Fibroblast of the conjunctiva (primary cell): ENCODE measurements at places on chromosomes 2 and 18.

GRCh38 chr2:213420828-213421385 lies 136.6 kb downstream of the SPAG16 start:
- no peak for DNase-seq

GRCh38 chr2:203853271-203853670 lies 14.3 kb upstream of the CTLA4 start:
- no peak for DNase-seq

GRCh38 chr2:230542751-230543150 lies 126.8 kb downstream of the SP100 start:
- DNase-seq: no peak

- peak; percentile 63 for DNase-seq
Observed at GRCh38 chr2:37318401-37318800, 6.2 kb downstream of the PRKD3 start.

DNA sequence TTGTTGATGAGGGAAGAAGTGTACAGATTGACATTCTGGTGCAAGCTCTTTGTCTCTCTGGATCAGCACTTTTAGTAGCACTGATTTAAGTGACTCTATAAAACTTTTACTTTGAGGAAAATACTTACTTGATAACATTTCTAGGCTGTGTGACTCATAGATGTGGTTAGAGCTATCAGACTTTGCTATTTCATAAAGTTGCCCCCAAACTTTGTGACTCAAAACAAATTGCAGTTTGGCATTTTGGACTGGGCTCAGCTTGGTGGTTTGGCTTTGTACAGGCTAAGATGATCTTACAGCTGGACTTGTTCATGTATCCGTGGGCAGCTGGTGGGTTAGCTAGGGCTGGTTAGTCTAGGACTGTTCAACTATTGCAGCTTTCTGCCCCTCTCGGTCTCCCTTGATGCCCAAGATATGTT lies 42.1 kb upstream of the GLS start:
- DNase-seq: no peak

GRCh38 chr18:68083131-68083530 lies 566.6 kb upstream of the DSEL start:
- DNase-seq: no peak

DNA sequence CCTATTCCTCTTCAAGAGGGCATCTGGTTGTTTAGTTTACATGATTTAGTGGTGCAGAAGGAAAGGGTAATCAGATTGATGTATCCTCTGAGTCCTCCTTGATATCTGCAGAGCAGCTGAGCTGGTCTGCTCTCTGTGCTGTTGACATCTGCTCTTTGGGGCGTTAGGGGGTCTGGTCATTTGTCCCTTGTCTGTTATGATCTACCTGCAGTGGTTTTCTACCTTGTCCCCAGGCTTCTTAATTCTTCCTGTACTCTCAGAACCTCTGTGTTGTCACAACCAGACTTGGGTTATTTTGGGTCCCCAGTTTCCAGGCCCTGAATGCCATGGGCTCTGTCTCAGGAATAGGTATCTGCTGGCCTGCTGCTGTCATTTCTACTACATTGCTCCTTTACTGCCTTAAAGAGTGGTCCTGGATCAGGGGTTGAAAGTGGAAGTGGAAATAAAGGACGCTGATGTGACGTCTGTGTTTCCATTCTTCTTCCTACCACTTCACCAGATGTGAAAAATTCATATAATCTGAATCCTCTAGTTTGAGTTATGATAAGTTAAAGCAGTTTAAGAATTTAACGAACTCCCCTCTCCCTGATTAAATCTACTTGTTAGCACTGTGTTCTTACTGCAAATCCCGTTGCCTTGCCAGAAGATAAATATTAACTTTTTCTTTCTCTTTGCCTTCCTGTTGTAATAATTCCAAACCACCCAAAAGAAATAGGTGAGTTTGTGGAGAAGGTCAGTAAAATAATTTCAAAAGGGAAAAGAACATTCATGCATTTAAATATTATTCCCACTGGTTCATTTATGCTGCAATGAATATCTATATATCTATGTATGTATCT lies 16.6 kb upstream of the CPS1 start:
- DNase-seq: no peak

DNA sequence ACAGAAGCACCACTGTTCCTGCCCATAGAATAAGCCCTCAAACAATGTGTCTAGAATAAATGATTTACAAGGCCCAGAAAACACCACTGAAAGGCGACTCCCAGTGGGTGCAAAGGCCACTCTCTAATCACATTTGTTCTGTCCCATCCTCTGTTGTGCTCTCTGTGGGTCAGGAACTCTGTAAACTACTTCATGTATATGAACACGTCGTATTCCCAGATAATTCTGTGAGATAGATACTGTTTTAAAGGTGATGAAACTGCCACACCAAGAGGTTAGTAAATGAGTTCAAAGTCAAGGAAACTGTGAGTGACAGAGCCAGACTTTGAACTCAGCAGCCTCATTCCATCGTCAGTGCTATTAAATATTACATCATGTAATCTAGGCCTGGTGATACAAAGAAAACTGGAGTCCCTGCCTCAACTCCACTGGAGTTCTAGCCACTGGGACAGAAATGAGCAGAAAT lies 269.7 kb upstream of the DCC start:
- DNase-seq: no peak

DNA sequence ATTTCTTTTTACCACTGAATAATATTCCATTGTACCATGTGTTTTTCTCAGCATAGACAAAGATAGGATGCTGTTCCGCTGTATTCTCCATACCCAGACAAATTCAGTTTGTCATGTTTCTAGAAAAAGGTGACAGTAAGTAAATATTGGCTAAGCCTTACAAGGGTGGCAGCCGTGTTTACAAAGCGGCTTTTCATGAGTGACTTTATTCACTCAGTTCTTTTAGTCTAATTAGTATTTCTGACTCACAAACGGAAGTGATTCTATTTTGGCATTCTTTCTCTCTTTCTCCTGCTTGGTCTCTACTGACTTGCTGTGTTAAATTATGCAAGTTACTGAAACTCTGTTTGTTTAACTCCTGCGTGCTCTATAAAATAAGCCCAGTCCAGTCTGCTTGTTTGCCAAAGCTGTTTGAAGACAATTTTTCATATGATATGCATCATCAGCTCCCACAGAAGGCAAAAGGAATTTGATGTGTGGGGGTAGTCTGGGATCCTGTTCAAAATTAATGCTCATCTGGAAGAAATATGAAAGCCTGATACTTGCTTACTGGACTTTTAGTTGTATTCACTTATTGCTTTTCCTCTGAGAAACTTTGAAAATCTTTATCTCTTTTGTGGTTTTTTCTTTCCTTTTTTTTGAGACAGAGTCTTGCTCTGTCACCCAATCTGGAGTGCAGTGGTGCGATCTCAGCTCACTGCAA lies 2.3 kb upstream of the PLEKHH2 start:
- DNase-seq: peak; percentile 83

DNA sequence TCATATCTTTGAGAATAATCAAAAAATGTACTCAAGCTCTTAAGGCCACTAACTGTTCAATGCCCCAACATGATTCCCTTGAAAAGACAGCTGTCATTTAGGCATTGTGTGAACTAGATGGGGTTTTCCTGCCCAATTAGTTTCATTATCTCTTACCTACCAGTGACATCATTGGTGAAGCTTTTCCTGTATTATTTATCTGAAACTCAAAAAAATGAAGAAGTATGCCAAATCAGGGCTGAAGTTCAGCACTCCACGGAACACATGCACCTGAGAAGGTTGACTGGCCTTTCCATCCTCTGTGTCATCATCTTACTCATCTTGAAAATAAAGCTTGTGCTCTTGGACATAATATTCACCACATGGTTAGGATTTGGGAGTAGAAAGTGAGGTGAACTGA lies 126.4 kb downstream of the TXNL1 start:
- DNase-seq: no peak

- DNase-seq: no peak
Observed at GRCh38 chr2:118529908-118530599, 317.4 kb downstream of the EN1 start.

- no peak for DNase-seq
Observed at GRCh38 chr18:30618567-30618966, 424.0 kb downstream of the DSC3 start.

DNA sequence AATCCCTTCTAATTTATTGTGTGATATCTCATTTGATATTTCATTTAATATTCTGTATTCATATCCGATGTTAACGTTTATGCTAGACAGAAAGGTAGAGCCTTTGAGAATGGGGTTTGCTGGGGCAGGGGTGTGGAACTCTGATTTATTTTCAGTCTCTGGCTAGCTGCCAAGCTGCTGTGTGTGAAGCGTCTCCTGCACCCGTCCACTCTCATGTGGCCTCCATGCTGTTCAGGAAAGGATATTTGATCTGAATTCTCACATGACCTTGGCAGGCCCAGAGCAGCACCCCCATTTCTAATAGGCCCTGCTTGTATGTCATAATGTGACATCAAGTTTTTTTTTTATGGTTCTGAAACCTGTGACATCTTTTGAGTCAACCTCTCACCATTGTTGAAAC lies 1.6 kb downstream of the IL1R1 start:
- DNase-seq: no peak

- no peak for DNase-seq
Observed at GRCh38 chr2:172751564-172751963, 15.9 kb downstream of the RAPGEF4 start.

DNA sequence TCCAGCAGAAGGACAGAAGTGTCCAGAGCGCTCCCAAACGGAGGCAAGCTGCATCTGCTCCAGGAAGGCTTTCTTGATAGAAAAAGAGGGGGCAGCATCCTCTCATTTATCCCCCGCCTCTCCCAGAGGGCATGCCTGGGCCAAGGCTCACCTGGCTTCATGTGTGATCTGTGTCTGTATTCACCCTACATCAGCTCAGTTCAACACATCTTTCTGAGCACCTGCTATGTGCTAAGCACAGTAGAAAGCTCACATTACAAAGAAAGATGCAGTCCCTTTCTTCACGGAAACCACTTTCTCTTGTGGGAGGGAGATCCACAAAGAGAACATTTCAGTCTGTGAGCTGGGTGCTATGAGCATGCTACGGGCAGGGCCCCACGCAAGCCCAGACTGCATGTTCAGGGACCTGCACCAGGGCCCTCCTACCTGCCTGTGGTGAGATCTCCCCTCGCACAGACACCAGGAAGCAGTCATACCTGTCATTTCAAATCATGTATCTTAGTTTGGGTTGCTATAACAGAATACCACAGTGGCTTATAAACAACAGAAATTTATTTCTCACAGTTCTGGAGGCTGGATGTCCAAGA lies 90.7 kb downstream of the PDCL3 start:
- no peak for DNase-seq

- DNase-seq: no peak
Observed at GRCh38 chr18:58721566-58722239, 50.4 kb downstream of the MALT1 start.

DNA sequence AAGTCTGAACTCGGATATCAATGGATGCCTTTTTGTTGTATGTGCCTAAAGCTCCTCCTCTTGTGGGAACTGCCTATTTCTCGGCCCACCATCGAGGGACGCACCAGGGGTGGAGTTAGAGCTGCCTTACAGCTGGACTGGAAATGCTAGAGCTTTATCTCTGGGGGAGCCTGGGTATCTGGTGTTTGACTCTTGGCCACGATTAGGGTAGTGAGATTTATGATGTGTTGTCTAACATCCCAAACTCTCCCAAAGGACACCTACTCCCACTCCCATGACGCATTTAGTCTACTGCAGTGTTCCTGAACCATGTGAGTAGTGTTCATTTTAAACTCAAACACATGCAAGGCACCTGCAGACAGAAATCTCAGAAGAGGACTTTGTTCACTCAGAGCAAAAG lies 594.8 kb downstream of the METTL4 start:
- DNase-seq: no peak

GRCh38 chr2:42102591-42103450 lies 55.0 kb downstream of the PKDCC start:
- no peak for DNase-seq

- no peak for DNase-seq
Observed at GRCh38 chr2:240857039-240858008, 11.3 kb upstream of the AGXT start.

DNA sequence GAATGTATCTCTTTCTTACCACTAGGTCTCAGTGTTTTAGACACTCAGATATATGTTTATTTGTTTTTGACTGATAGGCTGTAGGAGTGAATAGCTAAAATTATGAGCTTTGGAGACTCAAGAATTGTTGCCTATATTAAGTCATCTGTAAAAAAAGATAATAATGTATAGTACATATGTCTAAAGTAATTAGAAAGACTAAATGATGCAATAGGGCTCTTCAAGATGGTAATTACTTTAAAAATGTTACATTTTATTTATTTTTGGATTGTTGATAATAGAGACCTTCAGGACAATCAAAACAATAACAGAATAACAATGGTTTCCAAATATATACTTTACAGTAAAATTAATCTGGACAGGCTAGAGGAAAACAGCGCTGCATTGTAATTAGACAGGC lies 19.9 kb upstream of the SCN7A start:
- DNase-seq: no peak

DNA sequence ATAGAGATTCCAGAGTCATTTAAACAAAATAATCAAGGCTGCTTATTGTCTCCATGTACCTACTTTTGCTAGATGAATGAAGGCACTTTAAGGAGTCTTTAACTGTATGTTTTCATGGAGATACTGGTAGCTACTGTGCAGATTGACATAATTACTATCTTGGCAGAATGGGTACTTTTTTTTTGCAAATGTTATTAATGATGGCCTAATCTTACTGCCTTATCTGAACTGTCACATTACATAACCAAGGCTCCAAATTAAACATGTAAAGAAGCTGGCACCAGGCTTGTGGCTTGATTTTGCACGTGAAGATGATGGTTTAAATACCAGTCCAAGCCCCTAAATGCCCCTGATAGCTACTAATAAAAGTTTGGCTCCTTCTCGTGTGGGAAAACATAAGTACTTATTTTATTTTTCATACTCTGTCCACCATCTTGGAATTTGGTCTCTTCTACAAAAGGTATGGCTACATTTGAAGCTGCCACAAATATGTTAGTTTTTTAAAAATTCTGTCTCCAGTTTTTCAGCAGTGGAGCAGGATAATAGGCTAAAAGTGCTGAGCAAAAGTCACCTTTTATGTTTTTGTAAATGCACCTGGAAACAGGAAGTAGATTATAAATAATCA lies 4.1 kb downstream of the TRIB2 start:
- DNase-seq: no peak

- no peak for DNase-seq
Observed at GRCh38 chr18:10368456-10369453, 85.7 kb upstream of the APCDD1 start.

DNA sequence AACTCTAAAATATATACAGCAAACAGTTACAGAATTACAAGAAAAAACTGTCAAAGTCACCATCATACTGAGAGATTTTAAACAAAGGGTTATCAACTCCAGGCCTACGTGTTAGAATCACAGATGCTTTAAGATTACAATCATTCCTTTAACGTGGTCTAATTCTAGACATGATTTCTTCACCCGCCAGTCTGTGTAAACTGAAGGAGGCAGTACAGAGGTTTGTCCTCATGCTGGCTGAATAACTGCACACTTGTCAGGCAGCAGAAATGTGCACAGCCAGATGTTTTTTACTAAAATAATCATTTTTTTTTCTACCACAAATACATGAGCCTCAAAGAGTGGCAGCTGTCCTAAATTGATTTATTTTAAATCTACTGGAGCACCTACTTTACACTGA lies 15.5 kb upstream of the NEURL3 start:
- DNase-seq: no peak
